ENCODE measurements at places on chromosomes 7 and 10.

DNA sequence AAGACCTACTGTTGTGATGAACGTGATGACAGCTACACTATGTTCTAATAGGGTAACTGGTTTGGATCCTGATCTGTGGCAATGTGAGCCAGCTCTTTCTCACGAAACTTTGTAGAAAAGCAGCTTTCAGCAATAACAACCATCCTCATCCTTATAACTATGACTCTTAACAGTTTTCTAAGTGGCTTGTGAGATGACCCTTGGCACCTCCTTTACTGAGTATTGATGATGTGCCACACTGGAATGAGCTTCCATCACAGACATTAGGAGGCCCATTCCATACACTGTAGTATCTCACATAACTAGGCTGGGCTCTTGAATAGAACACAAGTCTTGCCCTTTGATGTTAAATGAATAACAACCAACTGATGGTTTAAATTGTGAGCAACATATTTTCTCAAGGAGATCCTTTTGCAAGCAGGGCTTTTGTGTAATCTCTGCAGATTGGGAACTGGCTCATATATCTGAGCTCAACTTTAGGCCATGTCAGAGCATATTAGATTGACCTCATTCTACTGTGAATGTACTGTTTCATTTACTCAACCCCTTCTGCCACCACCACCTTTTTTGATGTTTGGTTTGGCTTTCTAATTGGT, 46.4 kb downstream of the MYPN start:
- DNase-seq: no peak

GRCh38 chr7:98520356-98520951, 96.6 kb upstream of the NPTX2 start:
- DNase-seq: no peak

DNA sequence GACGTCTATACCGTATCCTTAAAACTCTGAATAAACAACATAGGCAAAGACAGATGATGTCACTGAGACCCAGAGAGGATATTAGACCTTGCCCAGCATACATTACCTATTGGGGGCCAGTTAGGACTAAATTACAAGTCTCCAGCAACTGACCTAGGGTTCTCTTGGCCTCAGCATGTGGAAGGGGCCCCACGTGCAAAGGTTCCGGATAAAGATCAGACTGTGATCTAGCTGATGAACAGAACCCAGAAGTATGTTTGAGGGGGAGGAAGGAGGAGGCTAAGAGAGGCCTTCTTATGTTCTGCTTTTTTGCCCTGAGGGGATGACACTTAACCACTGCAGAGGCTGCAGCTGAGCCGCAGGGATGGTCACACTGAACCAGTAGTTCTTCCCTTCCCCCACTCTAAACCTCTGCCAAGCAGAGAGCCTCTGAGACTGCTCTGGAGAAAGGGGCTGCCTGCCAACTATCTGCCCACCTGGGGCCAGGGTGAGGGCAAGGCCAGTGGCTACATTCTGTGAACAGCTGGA, 24.0 kb upstream of the KMT2C start:
- no peak for DNase-seq

GRCh38 chr7:240146-240676, 47.8 kb downstream of the FAM20C start:
- DNase-seq: no peak

GRCh38 chr7:105205592-105206237, 183.0 kb downstream of the SRPK2 start:
- DNase-seq: peak; percentile 36

GRCh38 chr7:138008588-138009349, 6.9 kb upstream of the CREB3L2 start:
- DNase-seq: peak; percentile 20

- DNase-seq: no peak
These were observed 11.2 kb downstream of the SMURF1 start for GRCh38 chr7:99132595-99133321.

GRCh38 chr7:34322841-34323240, 335.2 kb upstream of the NPSR1 start:
- DNase-seq: no peak

DNA sequence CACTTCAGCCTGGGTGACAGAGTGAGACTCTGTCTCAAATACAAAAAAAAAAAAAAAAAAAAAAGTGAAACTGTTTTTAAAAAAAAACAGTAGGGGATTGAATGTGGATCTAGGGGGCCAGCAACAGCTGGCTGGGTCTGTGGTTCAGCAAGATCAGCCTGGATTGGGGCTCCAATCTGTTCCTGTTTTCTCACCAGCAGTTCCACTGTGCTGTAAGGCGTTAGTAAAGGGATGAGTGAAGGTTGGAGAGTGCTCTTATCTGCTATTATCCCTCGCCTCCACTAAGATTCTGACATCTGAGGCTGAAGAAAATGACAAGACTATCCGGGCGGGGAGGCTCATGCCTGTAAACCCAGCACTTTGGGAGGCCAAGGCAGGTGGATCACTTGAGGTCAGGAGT, 41.6 kb upstream of the GTF2IRD1 start:
- no peak for DNase-seq

GRCh38 chr7:115476671-115477181, 553.8 kb downstream of the TFEC start:
- no peak for DNase-seq

DNA sequence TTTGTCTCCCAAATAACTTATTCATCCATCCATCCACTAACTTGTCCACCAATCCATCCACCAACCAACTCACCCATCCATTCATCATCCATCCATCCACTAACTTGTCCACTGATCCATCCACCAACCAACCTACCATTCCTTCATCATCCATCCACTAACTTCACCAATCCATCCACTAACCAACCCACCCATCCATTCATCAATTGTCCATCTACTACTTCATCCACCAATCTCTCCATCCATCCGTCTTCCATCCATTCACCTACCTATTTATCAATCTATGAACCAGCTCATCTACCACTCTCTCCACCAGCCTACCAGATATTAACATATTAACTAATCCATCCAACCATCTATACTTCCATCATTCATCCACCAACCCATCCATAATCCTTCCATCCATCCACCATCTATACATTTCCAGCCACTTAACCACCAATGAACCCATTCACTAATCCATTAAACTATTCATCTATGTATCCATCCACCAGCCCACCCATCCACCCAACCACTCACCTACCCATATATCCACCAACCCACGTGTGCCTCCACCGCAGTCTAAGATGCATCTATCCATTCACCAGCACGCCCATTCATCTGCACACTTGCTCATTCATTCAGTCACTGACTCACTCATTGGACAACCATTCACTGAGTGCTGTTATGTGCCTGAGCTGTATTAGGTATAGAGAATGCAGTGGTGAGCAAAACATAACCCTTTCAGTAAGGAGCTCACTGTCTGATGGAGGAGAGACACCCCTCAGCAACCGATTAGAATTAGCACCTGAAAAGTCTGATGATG, 19.8 kb upstream of the TBL2 start:
- DNase-seq: no peak

GRCh38 chr10:129421399-129422010, 45.5 kb upstream of the MGMT start:
- no peak for DNase-seq

GRCh38 chr7:110877016-110877415, 213.9 kb upstream of the LRRN3 start:
- DNase-seq: no peak

DNA sequence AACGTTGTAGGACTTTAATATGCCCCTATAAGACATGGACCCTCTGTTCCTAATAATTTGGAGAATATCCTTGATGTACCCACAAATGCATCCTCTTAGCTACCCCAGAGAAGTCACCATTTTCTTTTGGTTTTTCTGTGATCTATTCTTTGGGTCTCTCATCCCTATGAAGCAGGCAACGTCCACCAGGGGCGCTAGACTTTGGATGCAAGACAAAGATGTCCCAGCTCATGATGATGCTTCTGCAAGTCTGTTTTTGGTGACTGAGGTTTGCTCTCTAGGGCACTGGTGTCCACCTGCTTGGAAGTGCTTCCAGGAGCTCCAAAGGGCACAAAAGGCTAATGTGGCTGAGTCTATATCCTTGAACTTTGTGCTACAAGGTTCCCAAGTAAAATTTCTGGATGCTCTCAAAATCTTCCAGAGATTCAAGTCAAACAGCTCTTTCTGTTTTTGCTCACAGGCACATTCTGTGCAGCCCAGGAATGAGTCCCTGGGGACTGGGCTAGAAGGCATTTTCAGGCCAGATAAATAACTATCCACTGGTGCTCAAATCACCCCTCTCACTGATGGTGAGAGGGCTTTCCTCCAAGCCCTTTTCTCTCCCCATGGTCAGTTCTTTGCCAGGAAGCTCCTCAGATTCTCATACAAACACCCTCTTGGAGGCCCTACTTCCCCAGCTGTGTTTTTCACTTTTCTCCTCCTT, 166.4 kb downstream of the C7orf25 start:
- no peak for DNase-seq

DNA sequence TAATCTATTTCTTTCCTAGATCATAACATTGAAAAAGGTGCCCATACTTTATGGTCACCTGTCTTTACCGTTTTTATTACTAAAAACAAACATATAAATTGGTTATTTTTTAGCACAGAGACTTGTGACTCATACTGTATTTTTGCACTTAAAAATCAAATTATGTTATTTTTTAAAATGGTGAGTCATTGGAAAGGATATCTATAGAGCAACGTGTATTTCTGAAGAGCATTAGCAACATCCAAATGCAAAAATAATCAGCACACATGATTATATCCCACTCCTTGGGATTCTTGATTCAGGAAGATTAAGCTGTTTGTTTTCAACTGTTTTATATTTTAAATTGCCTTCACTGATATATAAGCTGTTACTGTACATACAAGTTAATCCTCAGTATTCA, 40.7 kb upstream of the FMC1 start:
- no peak for DNase-seq

DNA sequence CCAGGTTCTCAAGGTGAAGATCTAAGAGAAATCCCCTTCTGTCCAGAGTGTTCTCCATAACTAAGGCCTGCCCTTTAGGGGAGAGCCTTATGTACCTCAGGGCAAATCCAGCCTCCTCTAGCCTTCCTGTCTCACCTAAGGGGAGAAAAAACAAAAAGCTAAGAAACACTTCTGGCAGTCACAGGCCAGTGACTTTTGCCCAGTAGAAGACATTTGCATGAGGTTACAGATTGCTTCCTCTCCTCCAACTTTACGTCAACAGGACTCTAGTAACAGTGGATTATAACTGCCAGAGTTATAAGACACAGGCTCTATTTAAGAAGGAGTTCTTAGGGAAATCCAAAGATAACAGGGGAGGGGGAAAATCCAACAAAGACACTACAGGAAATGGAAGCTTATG, 15.9 kb upstream of the FAM241B start:
- DNase-seq: no peak

DNA sequence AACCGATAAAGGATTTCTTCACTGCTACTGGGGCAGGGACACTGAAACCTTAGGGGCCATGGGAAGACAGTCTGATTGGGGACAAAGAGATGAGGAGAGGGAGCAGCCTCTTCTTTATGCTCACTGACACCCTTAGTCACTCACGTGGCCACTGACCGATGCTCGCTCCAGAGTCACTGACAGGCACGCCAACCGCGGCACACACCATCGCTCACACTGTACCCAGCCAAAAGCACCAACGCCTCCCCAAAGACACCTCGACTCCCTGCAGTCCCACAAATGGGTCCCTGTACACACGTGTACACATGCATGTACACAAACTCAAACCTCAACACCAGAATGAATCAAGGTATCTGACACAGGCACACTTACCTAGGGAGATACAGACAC, 35.3 kb upstream of the SLF2 start:
- no peak for DNase-seq

DNA sequence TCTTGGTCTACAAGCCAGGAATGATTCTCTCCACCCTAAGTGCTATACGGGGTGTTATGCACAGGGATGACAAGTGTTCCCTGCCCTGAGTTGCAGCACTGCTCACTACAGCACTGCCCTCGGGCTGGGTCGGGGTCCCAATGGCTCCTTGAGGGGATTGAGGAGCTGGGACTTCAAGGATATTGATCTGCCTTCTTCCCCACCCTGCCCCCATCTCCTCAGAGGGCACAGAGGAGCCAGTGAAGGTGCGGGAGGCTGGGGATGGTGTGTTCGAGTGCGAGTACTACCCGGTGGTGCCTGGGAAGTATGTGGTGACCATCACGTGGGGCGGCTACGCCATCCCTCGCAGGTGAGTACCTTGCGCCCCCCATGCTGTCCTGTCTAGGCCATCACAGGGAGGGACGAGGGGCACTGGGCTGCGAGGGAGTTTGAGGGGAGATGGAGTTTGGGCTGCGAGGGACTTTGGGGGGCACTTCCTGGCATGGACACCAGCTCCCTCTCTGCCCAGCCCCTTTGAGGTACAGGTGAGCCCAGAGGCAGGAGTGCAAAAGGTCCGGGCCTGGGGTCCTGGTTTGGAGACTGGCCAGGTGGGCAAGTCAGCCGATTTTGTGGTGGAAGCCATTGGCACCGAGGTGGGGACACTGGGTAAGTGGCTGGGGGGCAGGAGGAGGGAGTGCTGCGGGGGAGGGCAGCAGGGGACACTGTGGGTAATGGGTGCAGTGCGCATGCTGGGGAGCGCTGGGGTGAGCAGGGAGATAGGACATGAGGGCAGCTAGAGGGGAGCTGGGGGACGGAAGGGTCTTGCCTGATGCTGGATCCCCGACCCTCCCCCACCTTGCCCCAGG, 10.3 kb downstream of the FLNC start:
- no peak for DNase-seq

DNA sequence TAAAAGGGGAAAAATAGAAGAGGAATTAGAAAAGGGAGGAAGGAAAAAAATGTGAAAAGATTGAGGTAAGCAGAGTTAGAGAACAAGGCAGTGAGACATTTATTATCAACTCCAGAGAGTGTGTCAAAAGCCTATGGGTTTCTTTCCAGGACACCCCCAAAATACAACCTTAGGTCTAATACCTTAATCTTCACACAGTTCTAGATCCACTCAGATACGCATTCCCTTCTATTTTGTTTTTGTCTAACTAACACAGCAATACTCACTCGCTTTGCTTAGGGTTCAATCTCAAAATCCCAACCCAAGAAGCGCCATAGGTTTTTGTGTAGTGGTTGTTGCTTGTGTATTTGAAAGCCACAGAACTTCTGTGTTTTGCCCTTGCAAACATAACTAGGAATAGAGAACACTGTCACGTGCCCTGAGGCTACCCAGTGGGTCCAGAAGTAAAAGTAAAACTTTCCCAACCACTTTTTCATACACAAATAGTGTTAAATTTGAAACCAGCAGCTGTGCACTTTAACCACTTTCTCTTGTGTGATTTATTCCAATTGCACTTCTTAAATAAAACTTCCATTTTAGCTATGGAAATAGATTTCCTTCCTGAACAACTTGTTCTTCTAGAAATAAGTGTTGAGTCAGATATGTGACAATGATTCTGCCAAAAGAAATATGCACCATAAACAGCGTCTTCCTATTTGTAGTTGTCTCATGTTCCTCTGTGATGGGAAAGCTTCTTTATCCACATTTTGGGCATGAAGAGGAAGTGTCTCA, 414.7 kb upstream of the GHITM start:
- DNase-seq: no peak

Data from activated T-cell treated with anti-CD3 and anti-CD28 coated beads for 24 hours (primary cell).